Stimulated activated CD8-positive, alpha-beta memory T cell treated with anti-CD3 and anti-CD28 coated beads, Interleukin-7, amount 100 ng/mL, for 24 hours (primary cell): ENCODE measurements at places on chromosomes 12 and 14.
A peak's percentile ranks its signal among the peaks of the same experiment; 100 is the strongest.

- DNase-seq = no peak
These were observed 834 bp downstream of the COCH start for GRCh38 chr14:30874999-30875787.

GRCh38 chr12:69042557-69042956 is 109.6 kb upstream of the CPM start:
- DNase-seq = no peak

DNA sequence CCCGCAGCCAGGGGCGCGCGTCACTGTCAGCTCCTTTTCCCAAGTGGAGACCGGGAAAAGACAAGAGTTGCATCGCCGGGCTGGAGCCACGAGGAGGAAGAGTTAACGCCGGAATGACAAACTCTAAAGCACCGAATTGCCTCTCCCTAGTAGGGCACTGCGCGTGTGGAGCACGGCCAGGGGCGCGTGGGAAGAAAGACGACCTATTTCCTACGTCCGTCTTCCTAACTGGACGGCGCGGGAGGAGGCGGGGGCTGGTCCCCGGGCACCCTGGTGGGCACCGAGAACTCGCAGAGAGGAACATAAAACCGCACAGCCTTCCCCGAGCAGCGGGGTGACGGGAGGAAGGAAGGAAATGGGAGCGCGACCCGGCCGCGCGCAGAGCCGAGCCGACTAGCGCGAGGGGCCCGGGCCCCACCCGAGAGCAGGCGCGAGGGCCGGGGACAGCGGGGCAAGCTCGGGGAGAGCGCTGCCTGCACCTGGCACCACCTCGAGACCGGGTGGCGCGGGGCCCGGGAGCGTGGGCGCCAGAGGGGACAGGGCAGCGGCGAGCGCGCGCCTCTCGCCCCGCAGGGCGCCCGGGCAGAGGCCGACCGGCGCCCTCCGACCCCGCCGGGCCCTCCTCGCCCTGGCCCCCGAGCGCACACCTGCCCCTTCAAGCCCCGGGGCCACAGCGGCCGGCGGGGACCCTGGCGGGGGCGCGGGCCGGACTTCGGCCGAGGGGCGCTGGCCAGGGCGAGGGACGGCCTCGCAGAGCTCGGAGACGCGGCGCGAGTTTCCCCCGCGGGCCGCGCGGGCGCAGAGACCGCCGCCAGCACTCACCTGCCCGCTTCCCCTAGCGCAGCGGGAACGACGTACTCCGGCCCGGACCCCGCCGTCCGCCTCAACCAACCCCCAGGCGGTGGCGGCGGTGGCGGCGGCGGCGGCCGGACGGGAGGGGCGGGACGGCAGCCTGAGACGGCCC is at the start of gene SETD3:
SETD3 (minus strand) TSS at position 954 of the 964 bp plus-strand sequence. CDS start 15,054 bp downstream, outside the sequence.
- peak; percentile 12 for DNase-seq

DNA sequence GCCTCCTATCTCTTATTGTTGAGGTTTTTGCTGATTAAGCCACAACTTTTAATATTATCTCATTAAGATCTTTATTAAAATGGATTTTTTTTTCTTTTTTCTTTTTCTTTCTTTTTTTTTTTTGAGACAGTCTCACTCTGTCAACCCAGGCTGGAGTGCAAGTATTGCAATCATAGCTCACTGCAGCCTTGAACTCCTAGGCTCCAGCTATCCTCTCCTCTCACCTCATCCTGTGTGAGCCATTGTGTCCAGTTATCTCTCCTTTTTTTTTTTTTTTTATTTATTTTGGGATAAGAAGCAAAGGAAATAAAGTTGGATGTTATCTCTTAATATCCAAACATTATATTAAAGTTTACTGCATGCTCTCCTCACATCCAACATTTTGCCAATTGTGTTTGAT is 12.7 kb downstream of the VEZT start:
- DNase-seq = no peak

GRCh38 chr12:115660211-115660805 is 617.2 kb downstream of the MED13L start:
- no peak for DNase-seq

DNA sequence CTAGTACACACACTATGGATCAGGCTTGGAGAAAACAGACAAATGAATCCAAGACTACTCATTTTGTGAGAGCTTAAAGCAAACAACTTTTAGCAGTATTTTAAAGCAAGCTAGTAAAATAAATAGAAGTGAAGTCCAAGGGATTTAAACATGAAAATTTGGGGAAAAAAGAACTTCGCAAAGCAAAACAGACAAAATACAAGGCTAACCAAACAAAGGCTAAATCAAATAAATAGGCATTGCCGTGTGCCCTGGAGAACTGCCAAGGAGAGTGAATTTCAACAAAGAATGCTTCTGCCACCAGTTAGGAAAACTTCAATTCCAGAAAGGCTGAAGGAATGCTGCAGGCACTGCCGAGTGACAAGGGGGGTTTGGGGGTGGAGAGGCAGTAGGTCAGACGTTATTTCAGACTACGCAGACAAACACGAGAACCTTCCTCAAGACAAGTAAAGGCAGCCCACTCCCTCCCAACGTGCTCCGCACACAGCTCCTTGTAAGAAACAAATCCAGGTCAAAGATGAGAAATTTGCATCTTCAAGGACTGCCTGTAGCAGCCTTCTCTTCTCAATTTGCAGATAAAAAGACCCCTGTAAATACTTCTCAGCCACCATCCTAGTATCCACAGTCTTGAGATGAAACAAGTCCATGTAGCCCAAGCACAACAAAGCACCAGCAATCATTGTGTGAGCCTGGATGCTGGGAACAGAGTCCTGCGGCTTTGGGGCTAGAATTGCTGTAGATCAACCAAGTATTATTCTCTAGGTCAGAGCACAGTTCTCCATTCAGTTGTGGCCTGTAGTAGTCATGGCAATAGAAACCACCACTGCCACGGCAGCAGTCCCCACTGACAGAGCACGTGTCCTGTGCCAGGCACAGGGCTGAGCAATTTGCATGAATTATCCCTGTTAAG is 43.3 kb downstream of the EFCAB11 start:
- no peak for DNase-seq

DNA sequence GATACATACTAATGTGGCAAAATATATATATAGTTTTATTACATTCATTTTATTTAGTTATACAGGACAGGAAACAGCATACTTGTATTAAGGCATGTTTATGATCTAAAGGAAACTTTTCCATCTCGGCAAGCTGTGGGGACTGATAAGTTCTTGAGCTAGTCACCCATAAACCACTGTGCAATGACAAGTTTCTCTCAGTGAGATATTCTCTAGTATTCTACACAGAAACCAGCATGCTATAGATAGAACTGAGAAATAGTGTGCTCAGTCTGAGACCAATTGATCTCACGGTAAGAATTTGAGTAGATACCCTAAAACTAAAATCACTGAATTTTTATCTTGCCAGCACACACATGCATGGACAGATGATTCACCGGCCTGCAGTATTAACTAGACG is 717.6 kb upstream of the NOVA1 start:
- DNase-seq = no peak

GRCh38 chr12:38949363-38949762 is 44.0 kb upstream of the CPNE8 start:
- DNase-seq = no peak

DNA sequence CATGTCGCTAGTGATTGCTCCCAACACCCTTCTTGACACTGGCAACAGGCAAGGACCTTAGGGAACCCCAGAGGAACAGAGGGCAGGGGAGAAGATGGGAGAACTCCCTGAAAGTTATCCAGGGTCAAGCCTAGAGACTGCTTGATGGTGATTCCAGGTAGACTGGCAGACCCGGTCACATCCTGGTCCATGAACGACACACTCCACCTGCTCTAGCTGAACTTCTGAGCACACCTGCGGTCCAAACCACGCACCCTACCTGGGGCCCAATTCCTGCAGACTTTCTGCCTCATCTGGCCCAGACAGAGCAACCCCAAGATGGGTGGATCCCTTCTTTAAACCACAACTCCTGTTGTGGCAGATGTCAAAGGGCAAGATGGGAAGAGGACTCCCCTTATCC is 34.2 kb downstream of the NCKAP5L start:
- DNase-seq = no peak

DNA sequence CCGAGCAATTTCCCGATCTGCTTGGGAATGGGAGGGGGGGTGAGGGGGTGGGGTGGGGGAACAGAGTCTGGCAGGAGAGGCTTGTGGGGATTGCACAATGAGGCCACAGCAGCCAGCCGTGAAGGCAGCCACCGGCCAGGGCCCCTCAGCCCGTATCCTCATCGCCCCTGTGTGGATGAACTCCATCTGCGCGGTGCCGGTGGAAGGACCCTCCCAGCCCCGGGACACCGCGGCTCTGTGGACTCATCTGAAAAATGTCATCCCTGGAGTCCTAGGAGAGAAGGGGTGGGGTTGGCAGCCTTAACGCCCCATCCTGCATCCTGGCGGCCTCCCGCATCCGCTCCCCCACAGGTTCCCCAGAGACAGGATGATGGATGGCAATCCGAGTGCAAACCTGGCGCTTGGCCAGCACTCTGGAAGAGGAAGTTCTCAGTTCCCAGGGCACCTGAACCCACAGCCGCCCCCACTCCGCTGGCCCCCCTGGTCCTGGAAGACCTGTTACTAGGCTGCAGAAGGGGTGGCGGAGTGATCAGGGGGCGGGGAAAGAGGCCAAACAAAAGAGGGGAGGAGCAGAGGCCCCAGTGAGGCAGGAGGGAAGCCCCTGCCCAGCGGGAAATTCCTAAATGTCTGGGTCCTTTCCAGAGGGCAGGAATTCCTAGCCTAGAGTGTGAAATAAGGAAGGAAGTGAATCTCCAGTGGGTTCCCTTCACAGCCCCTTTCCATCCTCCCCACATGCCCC is 1.2 kb upstream of the TNFAIP2 start:
- DNase-seq = no peak

DNA sequence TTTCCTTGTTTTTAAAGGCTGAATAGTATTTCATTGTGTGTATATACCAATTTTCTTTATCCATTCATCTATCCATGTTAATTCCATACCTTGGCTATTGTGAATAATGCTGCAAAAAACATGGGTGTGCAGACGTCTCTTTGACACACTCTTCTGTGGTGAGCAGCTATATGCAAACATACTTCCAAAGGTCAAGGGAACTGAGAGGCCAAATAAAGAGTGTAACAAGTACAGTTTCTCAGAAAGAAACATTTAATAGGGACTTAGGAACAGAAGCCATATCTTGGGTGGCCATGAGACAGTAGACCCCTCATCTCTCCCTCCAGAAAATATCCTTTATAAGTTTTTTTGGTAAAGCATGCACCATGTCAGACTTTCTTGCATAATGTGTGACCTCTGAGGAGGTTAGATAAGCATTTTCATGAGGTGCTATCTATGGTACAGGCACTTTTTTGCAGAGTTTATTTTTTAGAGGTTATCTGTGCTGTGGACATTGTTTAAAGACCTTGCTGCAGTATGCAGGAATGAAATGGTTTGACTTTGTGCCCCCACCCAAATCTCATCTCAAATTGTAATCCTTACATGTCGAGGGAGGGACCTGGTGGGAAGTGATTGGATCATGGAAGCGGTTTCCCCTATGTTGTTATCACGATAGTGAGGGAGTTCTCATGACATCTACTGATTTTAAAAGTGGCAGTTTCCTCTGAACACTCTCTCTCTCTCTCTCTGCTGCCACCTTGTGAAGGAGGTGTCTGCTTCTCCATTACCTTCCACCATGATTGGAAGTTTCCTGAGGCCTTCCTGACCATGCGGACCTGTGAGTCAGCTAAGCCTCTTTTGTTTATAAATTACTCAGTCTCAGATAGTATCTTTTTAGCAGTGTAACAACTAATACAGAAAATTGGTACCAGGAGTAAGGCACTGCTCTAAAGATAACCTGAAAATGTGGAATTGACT is 1202.3 kb downstream of the GALC start:
- DNase-seq = no peak

GRCh38 chr14:23181946-23182345 is 1.5 kb downstream of the SLC7A8 start:
- no peak for DNase-seq

DNA sequence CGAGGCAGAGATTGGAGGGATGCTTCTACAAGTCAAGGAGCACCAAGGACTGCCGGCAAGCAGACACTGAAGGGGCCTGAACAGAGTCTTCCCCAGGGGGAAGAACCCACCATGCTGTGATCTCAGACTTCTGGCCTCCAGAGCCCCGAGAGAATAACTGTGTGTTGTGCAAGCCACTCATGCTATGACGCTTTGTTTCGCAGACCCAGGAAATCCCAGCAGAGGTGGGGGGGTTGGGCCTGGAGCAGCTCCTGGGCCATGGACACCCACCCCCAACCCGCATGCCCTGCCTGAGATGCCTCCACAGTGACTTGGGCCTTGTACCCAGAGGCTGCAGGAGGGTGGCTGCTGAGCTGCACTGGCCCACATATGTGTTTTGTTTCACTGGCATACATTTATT is 31.2 kb downstream of the ARL6IP4 start:
- DNase-seq = no peak

DNA sequence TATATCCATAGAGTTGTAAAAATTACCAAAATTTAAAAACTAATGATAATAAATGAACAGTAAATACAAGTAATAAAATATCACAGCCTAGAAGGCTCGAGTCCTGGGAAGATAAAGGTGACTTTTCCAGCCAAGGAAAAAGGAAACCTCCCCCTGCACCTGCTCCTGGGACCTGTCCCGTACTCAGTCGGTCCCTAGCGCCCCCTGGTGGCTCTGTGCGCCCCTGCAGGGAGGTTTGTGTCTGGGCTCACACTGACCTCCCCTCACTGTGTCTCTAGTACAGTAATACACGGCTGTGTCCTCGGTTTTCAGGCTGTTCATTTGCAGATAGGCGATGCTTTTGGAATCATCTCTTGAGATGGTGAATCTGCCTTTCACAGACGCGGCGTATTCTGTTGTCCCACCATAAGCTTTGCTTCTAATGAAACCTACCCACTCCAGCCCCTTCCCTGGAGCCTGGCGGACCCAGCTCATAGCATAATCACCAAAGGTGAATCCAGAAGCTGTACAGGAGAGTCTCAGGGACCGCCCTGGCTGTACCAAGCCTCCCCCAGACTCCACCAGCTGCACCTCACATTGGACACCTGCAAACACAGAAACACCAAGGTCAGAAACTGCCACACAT is 1030.4 kb downstream of the TMEM121 start:
- DNase-seq = peak; percentile 68

DNA sequence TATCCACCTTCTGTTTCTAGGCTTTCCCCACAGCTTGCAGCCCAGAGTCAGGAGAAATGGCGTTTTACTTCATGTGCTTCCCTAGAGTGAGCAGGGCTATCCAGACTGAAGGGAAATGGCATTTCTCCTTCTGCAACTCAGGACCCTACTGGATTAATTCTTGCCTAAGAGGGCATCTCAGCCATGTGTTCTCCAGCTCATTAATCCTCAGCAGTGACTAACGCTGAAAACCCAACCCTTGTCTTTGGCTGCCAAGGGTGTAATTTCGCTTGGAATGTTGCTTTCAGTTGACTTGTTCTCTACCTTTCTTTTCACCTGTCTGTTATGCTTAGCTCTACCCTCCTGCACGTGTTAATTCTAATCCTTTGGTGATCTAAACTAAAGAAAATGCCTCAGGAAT is 21.0 kb upstream of the EMP1 start:
- no peak for DNase-seq

- DNase-seq = no peak
These were observed 122.7 kb downstream of the KICS2 start for GRCh38 chr12:64099397-64099796.

DNA sequence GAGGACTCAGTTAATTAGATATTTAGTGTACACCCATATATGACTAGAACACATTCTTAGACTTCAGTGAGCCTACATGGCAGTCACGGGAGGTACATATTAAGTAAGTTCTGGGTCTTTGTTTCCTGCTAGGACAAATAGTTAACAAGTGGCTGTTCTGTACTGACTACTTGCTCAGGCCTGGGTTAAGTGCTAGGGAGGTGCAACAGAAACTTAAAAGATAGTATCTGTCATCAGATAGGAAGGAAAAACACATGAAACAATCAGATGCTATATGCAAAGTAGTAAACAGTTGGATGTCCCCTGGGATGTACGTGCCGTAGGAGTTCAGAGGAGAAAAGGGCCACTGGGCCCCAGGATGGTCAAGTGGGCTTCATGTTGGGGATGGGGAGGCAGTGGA is 59.5 kb downstream of the SLC4A8 start:
- no peak for DNase-seq
